Heart left ventricle (tissue), 16 donors: ENCODE measurements at places on chromosomes 2 and 18. TPM values are rescaled to one million over a fixed set of nuclear protein-coding genes. Genes with fewer than 3 reads are reported as not detected.

GALNT13 gene
- not detected for polyA plus RNA-seq

PHLPP1 gene
- 2.6 TPM for polyA plus RNA-seq

ODC1 gene
- polyA plus RNA-seq: 6.1 TPM

FAM124B gene
- 0.34 TPM for polyA plus RNA-seq

ALLC gene
- polyA plus RNA-seq: not detected

DNA sequence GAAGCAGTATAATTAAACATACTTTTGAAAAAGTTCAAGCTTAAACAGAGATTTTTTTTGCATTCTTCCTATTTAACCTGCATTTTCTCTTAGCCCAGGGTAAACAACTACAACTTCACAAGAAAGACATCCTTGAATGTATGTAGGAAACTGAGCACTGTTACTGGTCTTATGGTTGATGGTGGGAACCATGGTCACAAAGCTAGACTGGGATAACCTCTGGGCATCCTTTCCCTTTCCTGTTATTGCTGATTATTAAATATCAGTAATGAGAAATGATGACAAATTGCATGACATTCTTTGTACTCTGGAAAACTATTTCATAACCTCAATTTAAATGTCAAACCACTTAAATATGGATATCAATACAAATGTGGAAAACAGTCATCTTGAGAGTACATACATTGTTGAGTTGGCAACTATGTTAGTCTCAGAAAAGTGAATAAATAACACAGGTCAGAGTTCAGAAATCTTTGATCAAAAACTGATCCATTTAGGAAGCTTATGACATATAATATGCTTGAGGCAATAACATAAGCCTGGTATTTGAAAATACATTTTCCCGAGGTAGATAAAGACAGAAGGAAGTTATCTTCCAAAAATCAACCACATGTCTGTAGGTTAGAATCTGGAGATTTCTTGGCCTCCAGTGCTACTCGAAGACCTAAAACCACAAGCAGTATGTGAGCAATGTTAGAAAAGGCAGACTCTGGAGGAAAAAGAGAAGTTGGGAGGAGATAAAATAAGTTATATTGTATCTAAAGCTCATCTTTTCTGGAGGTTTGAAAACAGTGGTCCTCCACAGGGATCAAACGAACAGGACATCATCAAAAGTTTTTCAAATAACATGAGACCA lies 65.2 kb upstream of the ST8SIA5 start:
- no peak for DNase-seq

GRCh38 chr2:205086662-205087061 lies 541.4 kb downstream of the PARD3B start:
- DNase-seq: no peak

DNA sequence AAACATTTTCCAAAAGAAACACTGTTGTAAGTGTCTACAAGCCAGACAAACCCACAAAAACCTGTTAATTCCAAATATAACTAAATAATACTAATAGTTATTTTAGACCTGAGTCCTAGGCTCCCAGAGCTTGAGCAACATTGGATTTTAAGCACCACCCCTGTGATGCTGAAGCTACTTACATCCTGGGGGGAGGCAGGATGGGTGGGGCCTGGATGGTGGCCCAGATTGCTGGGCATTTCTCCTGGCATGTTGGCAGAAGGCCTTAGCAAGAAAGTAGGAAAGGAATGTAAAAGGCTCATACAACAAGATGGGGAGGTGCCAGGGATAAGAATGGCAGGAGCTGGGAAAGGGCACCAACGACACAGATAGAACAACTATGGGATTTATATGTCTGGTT lies 50.7 kb upstream of the OTX1 start:
- DNase-seq: peak; percentile 54

DNA sequence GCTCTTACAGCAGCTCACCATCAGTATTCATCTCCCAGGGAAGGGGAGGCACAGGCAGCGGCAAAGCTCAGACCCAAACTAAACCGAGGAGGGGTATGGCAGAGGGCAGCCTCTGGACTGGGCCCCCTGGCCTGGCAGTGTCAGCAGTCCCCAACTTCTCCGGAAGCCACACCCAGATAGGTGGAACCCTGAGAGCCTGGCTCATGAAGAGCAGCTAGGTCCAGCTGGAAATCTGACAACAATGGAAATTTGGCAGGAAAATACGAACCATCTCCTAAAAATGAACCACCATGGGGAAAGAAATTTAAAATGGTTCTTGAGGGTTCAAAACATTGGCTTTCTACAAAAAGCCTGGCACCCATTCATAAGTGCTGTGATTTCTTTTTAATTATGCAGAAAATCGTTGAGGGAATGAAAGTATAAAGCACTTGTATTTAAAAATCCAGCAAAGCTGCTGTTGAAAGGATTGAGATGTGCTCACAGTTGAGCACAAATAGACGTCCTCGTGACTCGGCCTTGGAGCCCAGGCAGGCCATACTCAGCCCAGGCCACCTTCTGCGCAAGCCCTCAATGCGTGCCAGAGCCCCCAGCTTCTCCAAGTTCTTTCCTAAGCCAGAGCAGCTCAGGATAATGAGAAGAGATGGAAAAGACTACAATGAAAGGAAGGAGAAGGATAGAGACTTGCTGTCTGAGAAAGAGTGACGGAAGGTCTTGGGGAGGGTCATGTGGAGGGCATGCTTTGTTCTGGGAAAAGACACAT lies 93.0 kb downstream of the COL6A3 start:
- DNase-seq: peak; percentile 68

DNA sequence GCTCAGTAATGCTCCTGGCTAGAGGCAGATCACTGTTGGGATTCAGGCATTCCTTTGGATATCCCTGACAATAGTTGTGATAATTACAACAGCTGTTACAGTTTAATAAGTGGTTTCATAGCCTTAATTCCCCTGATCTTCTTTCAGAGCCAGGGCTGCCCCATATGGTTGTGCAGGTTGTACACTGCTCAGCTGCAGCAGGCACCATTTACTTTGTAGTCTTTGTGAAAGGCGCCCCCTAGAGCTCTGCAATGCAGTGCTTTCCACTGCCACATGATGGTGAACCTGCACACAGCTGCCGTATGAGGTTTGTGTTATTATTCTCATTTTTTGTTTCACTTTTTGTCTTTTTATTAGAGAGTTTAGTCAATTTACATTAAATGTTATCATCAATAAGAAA lies 239.1 kb downstream of the KCNS3 start:
- DNase-seq: no peak

DNA sequence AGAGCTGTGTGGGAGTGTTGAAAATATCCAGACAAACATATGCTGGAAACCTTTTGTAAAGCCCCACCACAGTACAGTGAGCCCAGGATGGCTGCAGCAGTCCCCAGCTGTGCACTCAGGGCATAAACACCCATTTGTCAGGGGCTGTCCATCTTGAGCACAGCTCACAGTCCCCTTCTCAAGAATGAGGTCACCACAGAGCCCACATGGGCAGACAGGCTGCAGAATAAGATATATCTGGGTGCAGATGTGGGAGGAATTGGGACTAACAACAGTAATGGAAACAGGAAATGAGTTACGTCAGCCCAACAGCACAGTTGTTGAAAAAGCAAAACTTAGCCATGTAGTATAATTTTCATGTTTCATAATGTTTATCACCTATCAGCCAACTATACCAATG lies 219.6 kb downstream of the ETAA1 start:
- peak; percentile 37 for DNase-seq

GRCh38 chr18:8928847-8929780 lies 173.4 kb upstream of the NDUFV2 start:
- DNase-seq: no peak

GRCh38 chr18:68608851-68609490 lies 105.9 kb downstream of the TMX3 start:
- no peak for DNase-seq

- no peak for DNase-seq
Observed at GRCh38 chr2:149050188-149050587, 11.7 kb downstream of the LYPD6B start.

- no peak for DNase-seq
Observed at GRCh38 chr18:54217624-54218023, 6.8 kb downstream of the MBD2 start.

DNA sequence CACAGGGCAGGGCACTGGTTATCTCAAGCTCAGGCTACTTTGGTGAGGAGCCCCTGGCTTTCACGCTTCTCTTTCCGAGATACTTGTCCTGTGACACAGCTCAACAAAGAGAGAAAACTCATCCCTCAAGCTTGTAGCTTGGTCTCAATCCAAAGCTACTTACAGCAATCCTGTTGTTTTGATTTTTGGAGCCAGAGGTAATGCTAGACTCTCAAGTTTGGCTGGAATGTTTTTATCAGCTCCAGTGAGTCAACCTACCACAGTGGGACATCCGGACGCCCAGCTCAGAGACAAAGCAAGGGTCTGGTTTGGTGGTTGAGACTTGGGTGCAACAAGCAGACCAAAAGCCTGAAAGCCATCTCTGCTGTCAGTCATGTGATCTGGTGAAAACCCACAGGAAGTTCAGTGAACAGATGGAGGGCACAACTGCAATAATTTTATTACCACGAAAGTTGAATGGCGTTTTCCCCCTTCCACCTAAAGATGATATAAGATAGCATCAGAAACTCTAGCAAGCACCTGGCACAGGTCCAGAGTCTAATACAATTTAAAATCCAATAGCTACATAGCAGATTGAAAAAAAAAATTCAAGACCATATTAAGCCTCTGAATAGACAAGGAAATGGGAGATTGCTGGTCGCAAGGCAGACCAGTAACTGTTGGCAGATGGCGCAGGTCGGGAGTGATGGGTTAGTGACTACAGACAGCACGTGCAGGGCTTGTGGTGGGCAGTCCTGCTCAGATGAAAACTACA lies 102.3 kb upstream of the SMAD7 start:
- no peak for DNase-seq
